ENCODE measurements at places on chromosomes 16 and 17.

DNA sequence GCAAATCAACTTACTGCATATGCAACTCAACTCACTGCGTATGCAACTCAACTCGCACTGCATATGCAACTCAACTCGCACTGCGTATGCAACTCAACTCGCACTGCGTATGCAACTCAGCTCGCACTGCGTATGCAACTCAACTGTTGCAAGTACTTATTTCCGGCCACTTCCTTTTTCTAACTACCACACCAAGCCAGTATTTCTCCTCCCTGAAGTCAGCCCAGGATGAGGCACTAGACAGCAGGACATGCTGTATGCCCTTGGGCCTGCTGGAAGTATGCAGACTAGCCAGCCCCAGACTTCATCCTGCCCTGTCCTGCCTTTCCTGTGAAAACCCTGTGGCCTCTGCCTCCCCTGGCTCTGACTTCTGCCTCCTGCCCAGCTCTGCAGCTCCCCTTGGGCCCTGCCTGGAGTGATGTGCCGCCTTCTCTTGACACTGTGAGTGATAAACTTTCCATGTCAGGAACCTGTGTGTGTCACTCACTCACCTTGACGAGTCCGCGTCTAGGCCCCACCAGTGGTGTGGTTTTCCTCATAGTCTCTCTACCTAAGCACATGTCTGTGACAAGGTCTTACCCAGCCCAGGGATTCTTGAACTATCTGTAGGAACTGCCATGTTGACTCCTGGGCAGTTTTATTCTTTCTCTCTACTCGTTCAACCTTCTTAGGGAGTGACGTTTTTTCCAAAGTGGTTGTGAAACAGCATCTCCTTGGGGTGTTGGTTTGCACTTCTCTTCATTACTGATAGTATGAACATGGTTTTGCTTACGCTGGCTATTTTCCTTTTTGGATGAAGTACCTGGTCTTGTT, 16.4 kb downstream of the ZNF778 start:
- DNase-seq: no peak

- DNase-seq: no peak
Observed at GRCh38 chr17:29149431-29150064, 30.6 kb downstream of the MYO18A start.

GRCh38 chr16:62256406-62256805, 220.2 kb upstream of the CDH8 start:
- DNase-seq: no peak

DNA sequence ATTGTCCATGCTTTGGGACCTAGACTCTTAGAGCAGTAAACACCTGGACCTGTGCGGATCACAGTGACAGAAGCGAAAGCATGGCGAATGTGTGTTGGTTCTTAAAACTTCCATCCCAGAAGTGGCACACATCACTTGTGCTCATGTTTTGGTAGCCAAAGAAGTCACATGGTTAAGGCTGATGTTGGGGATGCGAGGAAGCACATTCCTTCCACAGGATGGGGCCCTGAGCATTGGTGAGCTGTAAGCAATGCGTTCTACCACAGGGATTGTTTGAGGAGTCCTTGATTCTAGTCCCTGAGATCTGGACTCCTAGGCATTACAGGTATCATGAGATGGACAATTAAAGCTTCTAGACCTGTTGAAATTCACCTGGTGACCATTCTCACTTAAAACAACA, 375.9 kb downstream of the UTP18 start:
- no peak for DNase-seq

DNA sequence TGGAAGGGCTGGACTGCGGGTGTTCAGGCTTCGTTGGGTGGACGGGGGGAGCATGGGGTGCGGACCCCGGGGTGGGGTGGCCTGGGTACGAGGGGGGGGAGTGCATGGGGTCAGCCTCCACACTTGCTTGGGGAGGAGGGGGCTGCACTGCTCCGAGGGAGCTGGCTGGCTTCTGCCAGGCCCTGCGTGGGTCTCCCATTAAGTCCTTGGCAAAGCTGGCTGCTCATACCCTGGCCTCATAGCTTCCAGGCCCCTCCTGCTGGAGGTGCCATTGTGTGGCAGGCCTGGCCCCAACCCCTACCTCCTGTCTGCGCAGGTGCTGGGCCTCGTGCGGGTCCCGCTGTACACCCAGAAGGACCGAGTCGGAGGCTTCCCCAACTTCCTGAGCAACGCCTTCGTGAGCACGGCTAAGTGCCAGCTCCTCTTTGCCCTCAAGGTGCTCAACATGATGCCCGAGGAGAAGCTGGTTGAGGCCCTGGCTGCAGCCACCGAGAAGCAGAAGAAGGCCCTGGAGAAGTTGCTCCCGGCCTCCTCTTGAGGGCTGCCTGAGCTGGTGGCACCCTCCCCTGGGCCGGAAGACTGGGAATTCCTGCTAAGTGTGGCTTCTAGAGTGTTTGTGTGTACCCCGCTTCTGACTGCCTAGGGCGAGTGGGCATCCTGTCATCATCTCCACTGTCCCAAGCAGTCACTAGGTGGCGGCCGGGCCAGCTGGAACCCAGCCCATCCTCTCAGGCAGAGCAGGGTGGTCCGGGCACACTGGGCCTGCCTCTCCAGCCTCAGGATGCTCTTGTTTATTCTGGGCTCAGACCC, 1.5 kb downstream of the NUDT16L1 start:
- DNase-seq: no peak

- no peak for DNase-seq
Observed at GRCh38 chr16:65059406-65059980, 62.4 kb downstream of the CDH11 start.

DNA sequence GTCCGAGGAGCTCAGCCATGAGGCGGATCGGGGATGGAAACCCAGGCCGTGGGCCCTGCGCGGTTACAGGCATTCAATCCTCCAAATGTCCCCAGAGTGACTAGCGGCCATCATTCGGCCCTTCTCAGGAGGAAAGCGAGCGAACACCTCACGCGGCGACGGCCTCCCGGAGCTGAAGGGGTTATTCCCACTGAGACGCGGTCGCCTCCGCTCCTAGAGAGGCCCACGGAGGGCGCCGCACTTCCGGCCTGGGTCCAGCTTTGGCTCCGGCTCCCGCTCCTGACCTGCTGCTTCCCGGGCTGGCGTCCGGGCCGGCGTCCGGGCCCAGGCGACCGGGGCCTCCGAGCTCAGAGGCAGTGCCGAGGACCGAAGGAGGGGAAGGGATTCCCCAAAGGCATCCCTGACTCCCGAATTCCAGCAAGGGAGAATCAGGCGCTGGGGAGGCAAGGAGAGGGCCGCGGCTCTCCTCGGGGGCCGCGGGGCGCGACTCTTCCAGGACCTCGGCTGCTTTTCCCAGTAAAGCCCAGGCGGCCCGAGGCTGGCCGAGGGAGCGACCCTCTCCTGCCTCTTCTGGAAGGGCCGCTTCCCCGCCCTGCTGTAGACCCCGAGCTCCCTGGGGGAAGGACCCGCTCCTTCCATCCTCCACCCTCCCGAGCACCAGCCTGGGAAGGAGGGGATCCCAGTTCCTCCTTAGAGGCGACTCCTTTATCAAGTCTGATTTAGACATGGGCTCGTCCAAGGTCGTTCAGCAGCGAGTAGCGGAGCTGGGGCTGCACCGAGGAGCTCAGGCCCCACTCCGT, 18.6 kb upstream of the ZNF629 start:
- DNase-seq: peak; percentile 74

- DNase-seq: no peak
Observed at GRCh38 chr17:50184064-50184463, 17.4 kb downstream of the COL1A1 start.

GRCh38 chr16:69105501-69106361, at the start of gene HAS3:
Gene HAS3 (plus strand): TSS chr16:69105653. CDS start chr16:69109396, 3,743 bp downstream.
- DNase-seq: peak; percentile 69

DNA sequence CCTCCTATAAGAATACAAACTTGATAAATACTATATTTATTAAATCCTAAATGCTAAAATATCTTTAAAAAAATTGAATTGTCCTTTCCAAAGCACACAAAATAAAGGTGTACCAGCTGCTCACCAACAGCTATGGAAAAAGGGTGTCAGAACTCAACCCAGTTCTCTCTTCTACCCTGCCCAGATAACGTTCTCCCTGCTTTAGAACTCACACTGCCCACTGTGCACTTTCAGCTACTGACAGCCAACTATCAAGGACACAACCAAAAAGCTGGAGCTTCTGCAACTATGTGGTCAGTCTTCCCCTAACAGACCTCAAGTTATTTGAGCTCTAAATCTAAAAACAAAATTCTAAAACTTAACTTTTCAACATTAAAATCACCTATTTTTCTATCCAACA, 13.7 kb downstream of the AP1G1 start:
- DNase-seq: no peak

DNA sequence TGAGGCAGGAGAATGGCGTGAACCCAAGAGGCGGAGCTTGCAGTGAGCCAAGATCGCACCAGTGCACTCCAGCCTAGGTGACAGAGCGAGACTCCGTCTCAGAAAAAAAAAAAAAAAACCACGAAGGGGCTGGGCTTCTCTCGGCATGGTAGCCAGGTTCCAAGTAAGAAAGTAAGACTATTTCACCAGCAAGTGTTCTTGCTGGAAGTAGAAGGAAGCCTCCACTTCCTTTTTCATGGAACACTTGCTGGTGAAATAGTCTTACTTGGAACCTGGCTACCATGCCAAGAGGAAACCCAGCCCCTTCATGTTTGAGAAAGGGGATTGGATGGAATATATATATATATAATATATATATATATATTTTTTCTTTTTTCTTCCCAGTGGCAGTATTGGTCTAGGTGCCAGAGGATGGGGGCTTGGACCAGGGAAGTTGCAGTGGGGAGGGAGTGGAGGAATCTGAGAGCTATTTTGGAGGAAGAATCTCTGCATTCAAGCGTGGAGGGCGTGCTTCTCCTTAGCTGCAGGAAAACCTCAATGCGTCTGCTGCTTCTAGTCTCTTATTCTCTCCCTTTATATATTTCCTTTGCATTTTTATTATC, 7.2 kb upstream of the N4BP1 start:
- DNase-seq: no peak

GRCh38 chr16:50316102-50316847, 49.9 kb downstream of the ADCY7 start:
- no peak for DNase-seq

- no peak for DNase-seq
Observed at GRCh38 chr16:11658896-11659708, 9.2 kb upstream of the SNN start.

- DNase-seq: no peak
Observed at GRCh38 chr17:18920911-18921441, 31.0 kb upstream of the SLC5A10 start.

GRCh38 chr16:17926866-17927399, 409.6 kb downstream of the NPIPA8 start:
- DNase-seq: no peak

- no peak for DNase-seq
Observed at GRCh38 chr16:85519540-85520231, 93.4 kb upstream of the GSE1 start.

- DNase-seq: no peak
Observed at GRCh38 chr16:77643176-77643575, 79.1 kb upstream of the NUDT7 start.

DNA sequence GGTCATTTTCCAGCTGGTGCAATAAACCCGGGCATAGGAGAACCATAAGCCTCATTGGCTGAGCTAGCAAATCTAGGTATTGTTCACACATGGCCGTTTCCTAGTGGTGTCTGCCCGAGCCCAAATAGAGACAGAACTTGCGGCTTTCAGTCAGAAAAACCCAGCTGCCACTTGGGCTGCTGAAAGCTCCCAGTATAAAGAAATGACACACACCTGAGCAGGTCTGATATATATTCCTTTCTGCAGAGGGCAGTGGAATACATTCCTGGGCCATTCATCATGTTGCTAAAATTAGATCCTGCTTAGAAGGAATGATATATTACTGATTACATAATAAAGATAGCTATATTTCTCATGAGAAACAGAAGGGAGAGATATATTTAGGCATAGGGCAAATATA, 83.9 kb upstream of the IRX5 start:
- DNase-seq: peak; percentile 53

DNA sequence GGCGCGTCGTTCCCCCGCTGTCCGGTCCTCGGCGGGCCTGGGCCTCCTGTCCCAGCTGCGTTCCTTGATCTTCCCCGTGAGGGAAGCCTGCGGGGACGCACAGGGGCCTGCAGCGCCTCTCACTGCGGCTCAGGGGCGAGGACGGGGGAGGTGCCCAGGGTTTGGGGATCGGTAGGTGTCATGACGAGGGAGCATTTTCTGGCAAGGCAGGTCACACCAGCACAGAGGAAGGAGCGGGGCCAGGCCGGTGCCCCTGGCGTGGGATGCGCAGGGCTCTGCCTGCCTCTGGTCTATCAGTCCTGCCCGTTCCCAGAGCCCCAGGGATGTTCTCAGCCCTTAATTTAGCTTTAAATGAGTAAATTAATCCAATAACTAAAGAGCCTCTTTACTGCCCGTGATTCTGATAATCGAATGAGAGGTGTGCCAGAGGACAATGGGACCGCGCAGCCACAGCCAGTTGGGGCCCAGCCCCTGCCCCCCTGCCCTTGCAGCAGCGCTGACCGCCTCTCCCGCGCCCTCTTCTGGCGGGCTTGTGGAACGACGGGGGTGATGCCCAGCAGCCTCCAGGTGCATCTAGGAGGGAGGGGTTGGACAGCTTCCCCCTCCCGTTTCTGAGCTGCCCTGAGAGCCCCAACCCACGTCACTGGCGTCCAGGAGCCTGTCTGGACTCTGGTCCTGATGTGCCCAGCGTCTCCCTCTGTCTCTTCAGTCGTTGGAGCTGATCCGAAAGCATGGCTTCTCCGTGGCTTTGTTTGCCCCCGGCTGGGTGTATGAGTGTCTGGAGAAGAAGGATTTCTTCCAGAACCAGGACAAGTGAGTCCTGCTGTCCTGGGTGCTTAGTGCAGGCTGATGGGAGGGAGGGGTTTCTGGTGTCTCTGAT, 7.9 kb downstream of the ENGASE start:
- DNase-seq: peak; percentile 25

DNA sequence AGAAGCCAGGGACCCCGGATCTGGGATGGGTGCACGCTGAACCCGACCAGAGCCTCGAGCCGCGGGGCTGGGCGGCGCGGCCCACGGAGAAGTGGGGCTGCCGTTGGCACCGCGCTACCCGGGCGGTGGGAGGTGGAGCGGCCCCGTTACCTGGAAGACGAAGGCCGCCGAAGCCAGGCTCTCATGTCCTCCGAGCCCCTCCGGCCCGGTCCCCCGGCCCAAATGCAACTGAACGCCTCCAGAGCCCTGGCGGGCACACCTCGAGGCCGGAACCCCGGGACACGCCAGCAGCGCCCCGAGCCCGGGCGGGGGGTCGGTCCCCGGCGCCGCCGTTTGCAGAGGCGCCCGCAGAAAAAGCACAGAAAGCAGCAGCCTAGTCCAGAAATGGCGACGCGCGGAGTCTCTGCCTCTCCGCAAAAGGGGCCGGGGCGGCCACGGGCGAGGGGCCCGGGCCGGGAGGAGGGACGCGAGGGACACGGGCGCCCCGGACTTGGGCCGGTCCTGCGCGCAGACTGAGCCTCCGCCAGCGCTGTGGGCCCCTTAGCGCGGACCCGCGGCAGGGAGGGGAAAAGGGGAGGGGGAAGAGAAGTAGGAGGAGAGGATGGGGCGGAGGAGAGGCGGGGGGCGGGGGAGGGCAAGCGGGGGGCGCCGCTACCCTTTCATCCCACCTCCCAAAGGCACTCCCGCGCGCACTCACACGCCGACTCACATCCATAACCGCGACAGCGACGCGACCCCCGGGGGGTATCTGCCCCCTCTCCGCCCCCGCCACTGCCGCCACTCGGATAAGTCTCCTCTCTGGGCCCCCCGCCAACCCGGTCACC, 1.4 kb downstream of the AXIN2 start:
- DNase-seq: no peak
